ENCODE measurements at places on chromosomes 2 and 18.
A peak's percentile ranks its signal among the peaks of the same experiment; 100 is the strongest.

- no peak for DNase-seq
These were observed 52.4 kb downstream of the CFAP221 start for GRCh38 chr2:119596638-119597037.

DNA sequence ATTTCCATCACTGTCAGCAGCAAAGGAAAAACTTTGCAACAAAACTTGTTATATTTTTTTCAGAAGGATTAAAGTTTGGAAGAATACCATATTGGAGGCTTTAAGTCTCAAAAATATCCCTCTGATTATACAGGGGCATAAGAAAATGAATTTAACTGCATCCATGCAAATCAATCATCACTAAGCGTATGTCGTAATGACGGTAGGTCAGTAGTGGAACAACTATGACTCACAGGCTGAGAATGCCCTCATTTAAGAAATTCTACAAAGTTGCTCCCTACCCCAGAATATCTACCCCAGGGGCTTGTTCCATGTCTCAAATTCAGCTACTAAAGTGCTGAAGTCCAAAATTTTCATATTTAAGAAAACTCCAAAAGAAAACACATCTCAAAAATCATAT lies 12.5 kb upstream of the NAB1 start:
- DNase-seq, result peak; percentile 72

GRCh38 chr2:42754021-42754775 lies 9.7 kb downstream of the OXER1 start:
- DNase-seq, result no peak

- peak; percentile 76 for DNase-seq
These were observed 767.0 kb downstream of the SLC4A3 start for GRCh38 chr2:220394433-220394832.

GRCh38 chr2:204505488-204505887 lies 39.8 kb upstream of the PARD3B start:
- DNase-seq, result no peak

Measured in astrocyte of the hippocampus (primary cell).